ENCODE measurements at places on chromosomes 3 and 15. TPM values are rescaled to one million over a fixed set of nuclear protein-coding genes. Genes with fewer than 3 reads are reported as not detected.

Gene AP4E1
- 6.4 TPM for polyA plus RNA-seq

Gene TERC
- polyA plus RNA-seq = 0.46 TPM

Gene CELSR3
- 1.5 TPM for polyA plus RNA-seq

Gene VEPH1
- polyA plus RNA-seq = 28.5 TPM

Gene ADAMTS7
- polyA plus RNA-seq = 37.3 TPM

Data from right lung (tissue), 10 donors.